Esophagus mucosa (tissue), 1 donor: ENCODE measurements at places on chromosomes 13 and 19.

- ATAC-seq: no peak
These were observed 620.6 kb downstream of the GPC6 start for GRCh38 chr13:93847162-93847561.

DNA sequence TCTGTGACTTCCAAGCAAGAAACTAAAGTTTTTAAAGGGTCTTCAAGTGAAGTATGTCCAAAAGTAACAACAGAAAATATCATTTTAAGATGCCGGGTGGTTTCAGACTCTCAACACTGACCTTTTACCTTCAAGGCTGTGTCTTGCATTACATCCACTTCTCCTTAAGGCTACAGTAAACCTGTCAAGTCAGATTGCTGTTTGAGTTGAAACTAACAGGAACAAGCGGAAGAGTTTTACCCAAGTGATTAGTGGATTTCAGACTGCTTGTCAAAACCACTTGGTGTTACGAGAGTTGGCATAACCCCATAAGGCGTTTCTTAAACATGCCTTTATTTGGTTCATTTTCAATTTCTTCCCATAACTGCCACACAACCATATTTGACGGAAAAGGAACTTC is 283.1 kb downstream of the DCT start:
- peak; percentile 77 for ATAC-seq

GRCh38 chr13:32126278-32126677 is 94.7 kb downstream of the FRY start:
- no peak for ATAC-seq

- no peak for ATAC-seq
These were observed 10.6 kb downstream of the COL4A2 start for GRCh38 chr13:110317496-110318195.

DNA sequence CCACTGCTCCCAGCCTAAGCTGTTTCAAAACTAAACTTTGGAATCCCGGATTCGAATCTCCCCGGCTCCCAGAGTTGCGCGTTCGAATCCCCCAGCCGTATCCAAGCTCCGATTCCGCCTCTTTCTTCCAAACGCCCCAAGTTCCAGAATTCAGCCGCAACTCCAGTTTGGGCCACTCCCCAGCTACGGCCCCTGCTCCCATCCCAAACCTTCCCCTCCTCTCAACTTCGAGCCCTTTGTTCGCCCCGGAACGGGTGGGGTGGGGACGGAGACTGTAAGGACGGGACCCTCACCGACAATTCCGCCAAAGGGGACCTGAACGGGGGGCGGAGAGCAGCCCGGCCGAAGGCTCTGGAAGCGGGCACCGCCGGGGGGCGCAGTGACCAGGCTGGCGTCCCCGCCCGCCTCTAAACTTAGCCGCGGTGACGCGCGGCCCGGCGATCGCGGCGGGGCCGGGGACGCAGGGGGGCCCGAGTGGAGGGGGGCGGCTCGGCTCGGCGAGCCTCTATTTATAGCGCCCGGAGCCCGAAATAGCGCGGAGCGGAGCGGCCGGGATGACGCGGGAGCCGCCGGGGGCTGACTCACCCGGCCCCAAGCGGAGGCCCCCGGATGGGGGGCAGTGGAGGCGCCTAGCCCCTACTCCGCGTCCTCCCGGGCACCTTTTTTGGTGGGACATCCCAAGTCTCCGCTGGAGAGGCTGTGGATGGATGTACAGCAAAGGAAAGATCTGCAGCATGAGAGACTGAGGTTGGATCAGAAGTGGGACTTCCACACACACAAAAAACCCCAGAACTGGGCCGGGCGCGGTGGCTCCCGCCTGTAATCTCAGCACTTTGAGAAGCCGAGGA is 4.9 kb upstream of the ERCC1 start:
- no peak for ATAC-seq

DNA sequence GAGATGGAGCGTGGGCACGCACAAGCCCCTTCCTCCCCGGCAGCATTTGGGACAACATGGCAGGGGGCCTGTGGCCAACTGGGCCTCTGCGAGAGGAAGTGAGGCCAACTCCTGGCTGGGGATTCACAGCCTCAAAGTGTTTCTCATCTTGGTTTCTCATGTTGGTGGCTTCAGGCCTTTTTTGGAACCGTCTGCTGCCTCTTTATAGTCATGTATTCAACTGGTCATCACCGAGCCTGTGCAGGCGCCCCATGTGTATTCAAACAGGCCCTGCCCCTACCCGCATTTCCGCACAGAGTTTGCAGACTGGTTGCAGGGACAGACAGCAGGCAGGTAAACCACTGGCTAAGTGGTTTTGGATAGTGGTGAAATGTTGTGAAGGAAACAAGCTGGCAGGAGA is 17.3 kb upstream of the RELB start:
- ATAC-seq: no peak

- ATAC-seq: no peak
These were observed 2.4 kb downstream of the NR2F6 start for GRCh38 chr19:17243211-17243829.

DNA sequence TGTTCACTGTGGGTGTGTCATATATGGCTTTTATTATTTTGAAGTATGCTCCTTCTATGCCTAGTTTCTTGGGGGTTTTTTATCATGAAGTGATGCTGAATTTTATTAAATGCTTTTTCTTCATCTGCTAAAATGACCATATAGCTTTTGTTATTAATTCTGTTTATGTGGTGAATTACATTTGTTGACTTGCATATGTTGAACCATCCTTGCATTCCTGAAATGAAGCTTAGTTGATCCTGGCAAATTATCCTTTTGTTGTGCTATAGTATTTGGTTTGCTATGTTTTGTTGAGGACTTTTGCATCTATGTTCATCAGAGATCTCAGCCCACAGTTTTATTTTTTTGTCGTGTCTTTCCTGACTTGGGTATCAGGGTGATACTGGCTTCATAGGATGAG is 12.1 kb downstream of the GPC6 start:
- no peak for ATAC-seq

- ATAC-seq: no peak
These were observed 102.8 kb downstream of the KATNAL1 start for GRCh38 chr13:30204564-30204963.

DNA sequence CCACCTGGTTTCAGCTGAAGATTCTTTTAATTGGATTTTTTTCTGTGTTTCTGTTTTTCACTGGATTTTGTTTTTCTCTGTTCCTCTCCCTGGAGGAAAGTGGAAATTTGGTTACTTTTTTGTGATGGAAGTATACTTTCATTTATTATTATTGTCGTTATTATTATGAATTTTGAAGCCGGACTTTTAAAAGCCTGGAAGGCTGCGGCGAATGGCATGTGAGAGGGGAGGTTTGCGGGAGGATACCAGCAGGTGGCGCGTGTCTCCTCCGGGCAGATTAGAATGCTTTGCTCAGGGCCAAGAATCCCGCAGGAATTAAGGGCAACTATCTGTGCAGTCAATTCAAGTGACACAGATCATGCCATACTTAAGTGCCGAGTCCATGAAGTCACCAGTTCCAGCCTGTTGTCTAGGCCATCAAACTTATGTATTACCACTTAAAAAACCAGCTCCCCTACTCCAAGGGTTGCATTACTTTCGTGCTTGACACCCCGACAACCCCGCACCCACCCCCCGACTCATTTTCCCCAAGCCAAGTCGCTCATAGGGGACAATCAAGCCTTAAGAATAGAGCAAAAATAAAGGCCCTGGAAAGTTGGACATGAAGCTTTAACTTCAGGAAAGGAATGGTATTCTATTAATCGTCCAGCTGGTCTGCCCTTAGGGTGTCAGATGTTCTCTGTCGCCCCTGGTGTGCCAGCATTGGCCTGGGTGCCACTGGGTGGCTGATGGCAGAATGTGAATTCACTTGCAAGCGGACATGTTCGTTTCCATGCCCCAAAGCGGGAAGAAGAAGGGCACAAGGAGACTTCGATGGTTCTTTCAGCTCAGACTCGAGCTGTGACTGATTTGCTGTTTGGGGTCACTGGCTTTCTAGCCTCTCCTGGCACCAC is 1.3 kb upstream of the LRCH1 start:
- peak; percentile 42 for ATAC-seq

- ATAC-seq: peak; percentile 89
These were observed 94.0 kb upstream of the RFC3 start for GRCh38 chr13:33723772-33724435.

DNA sequence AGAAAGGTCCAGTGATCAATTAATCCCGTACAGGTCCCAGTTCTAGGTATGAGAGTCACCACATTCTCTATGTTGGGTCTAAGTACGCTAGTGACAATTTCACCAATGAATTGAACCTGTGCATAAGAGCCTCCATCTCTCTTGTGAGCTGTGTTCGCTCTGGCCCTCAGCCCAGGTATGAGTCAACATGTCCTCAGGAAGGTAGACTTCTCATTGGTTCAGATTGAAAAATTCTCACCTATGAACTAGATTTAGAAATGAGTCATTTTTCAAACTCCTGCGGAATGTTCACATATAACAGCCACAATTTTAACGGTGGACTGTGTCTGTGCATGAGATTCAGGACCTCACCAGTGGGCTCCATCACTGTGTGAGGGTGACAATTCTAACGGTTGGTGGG is 12.7 kb upstream of the ZNF43 start:
- no peak for ATAC-seq
